Activated B cell treated with CpG ODN at 0.5 μM for 24 hours (primary cell): ENCODE measurements at places on chromosomes 4 and X. TPM values are rescaled to one million over a fixed set of nuclear protein-coding genes. Genes with fewer than 3 reads are reported as not detected.
A peak's percentile ranks its signal among the peaks of the same experiment; 100 is the strongest.

GRCh38 chrX:13253223-13253622 is 66.6 kb downstream of the ATXN3L start:
- H3K4me1 ChIP-seq = peaks cover 66% of the 10 kb centered on the region
- peak overlapping the region; percentile 74 for H3K27ac ChIP-seq
- H3K4me3 ChIP-seq = peak overlapping the region; percentile 35
- no peaks in the 10 kb centered on the region for H3K27me3 ChIP-seq
- no peaks in the 10 kb centered on the region for H3K36me3 ChIP-seq
- no peak for DNase-seq

- no peaks in the 10 kb centered on the region for H3K4me1 ChIP-seq
- H3K27me3 ChIP-seq = peaks cover 37% of the 10 kb centered on the region
- no peak overlapping the region for H3K4me3 ChIP-seq
- DNase-seq = no peak
Observed at GRCh38 chr4:6221851-6222760, 21.8 kb upstream of the JAKMIP1 start.

- H3K27ac ChIP-seq = peak overlapping the region; percentile 77
- no peak for DNase-seq
- H3K4me1 ChIP-seq = peaks cover 71% of the 10 kb centered on the region
- H3K27me3 ChIP-seq = no peaks in the 10 kb centered on the region
Observed at GRCh38 chr4:37988670-37989069, 28.5 kb downstream of the PTTG2 start.

DNA sequence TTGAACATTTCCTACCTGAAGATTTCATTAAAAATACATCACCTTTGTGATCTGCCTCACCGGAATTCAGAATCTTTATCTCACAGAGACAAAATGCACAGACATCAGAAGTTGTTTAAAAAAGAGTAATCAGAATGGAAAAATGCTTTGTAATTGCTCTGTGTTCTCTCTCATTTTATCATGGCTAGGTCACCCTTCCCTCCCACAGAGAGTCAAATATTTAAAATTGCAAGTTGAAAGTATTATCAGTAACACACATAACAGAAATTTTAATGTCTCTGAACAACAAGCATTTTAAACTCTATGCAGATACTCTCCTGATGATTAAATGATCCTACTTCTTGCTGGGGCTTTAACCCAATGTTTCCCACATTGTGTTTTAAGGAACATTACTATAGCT is 362.0 kb downstream of the CBLL2 start:
- H3K27ac ChIP-seq = no peak overlapping the region
- H3K27me3 ChIP-seq = peaks cover 1% of the 10 kb centered on the region
- no peaks in the 10 kb centered on the region for H3K36me3 ChIP-seq
- H3K4me3 ChIP-seq = no peak overlapping the region
- no peak for DNase-seq
- no peaks in the 10 kb centered on the region for H3K4me1 ChIP-seq

DNA sequence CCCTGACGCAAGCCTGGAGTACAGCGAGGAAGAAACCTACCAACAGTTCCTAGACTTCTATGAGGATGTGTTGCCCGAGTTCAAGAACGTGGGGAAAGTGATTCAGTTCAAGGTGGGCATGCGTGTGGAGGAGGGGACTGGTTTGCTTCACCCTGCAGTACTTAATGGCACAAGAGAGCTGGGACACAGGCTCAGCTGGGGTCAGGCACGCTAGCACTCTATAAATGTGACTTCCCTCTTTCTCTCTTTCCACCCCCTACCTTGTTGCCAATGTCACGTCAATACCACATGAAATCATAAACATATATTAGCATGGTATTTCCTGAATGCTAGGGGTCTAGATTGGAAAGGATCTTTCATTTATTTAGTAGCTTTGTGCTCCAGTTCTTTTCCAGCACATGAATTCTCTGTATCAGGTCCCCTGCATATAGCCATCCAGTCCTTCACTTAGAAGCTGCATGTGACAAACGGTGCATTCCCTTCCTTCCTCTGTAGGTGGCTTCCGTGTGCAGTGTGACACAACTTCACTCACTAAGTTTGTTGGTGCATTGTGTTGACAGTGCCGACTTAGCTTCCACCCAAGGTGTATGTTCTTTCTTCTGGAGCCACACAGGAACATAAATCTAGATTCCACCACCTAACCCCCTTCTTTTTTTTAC is 25.6 kb downstream of the ZRSR2 start:
- no peak overlapping the region for H3K27ac ChIP-seq
- no peak overlapping the region for H3K4me3 ChIP-seq
- no peaks in the 10 kb centered on the region for H3K4me1 ChIP-seq
- H3K36me3 ChIP-seq = peaks cover 66% of the 10 kb centered on the region

- H3K4me1 ChIP-seq = no peaks in the 10 kb centered on the region
- no peaks in the 10 kb centered on the region for H3K27me3 ChIP-seq
- H3K36me3 ChIP-seq = no peaks in the 10 kb centered on the region
- H3K27ac ChIP-seq = no peak overlapping the region
- no peak for DNase-seq
Observed at GRCh38 chr4:36944232-36944631, 300.3 kb upstream of the NWD2 start.

DNA sequence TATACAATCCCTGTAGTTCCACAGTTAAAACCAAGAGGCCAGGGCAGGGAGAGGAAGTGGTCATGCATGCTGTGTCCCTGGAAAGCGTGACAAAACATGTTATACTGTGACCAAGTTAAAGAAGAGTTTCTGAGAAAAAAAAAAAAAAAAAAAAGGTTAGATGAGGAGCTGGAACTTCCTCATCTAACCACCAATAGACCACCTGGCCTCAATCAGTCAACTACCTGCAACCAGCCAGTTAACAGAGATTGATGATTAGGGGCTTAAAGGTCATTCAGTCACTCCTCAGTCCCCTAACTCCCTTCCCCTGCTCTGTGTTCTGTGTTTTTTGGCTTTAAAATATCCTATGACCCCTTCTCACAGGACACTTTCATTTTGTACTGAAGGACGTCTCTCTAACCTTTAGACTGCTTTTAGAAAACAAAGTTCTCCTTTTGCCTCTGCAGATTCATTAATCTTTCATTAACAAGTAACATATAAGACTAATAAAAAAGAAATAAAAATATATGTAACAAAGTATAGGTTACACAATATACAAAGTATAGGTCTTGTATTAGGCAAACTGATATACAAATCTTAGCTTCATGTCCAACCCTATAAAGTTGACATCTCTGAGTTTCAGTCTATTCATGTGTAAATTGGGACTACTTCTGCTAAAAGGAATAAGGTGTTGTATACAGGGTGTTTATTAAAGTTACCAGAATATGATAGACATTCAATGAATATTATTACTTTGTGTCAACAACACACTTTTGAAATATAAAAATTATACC is 179.1 kb upstream of the NDST4 start:
- H3K27me3 ChIP-seq = no peaks in the 10 kb centered on the region
- no peaks in the 10 kb centered on the region for H3K4me1 ChIP-seq
- no peak for DNase-seq
- H3K4me3 ChIP-seq = no peak overlapping the region

GRCh38 chr4:28357990-28358389 is 1497.3 kb downstream of the STIM2 start:
- no peaks in the 10 kb centered on the region for H3K4me1 ChIP-seq
- no peaks in the 10 kb centered on the region for H3K27me3 ChIP-seq
- no peaks in the 10 kb centered on the region for H3K36me3 ChIP-seq
- H3K27ac ChIP-seq = no peak overlapping the region

The ARHGAP36 gene
- not detected in 2 replicates for total RNA-seq

DNA sequence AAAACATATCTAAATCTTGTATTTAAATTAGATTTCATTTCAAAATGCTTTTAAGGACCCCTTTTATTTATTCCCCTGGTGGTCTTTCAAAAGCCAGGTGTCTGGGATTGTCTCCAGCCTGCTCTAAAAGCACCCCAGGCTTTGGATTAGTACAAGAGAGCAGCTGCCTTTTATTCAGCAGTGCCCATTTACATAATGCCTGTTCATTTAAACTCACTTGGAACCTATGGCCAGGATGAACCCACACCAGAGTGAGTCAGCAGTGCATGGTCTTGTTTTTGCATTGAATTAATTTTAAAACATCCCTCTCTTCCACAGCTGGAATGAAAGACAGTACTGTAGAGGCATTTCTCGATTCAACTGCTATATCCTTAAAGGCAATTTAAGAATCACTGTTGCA is 64.1 kb upstream of the TENM3 start:
- no peaks in the 10 kb centered on the region for H3K36me3 ChIP-seq
- H3K4me3 ChIP-seq = no peak overlapping the region
- no peaks in the 10 kb centered on the region for H3K4me1 ChIP-seq
- no peak for DNase-seq
- H3K27ac ChIP-seq = no peak overlapping the region

- H3K27me3 ChIP-seq = no peaks in the 10 kb centered on the region
- peaks cover 47% of the 10 kb centered on the region for H3K4me1 ChIP-seq
- H3K4me3 ChIP-seq = peak overlapping the region; percentile 21
- DNase-seq = no peak
- H3K27ac ChIP-seq = peak overlapping the region; percentile 25
Observed at GRCh38 chr4:73603271-73603710, 16.9 kb downstream of the RASSF6 start.

DNA sequence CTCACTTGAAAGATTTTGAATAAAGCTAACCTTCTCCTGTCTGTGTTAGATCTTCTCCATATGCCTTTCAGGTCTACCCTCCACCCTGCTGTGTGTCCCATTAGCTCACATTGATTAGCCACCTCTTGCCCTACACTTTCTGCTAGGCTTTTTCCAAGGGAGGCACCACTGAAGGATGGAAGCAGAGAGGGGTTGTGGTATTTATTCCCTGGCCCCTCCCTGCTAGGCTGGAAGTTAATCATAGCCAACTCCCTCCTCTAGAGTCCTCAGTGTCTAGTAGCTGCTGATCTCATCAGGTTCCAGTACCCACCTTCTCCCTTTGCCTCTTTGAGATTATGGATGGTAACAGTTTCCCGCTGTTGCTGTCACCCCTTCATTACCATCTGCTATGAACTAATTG is 8.9 kb upstream of the SMIM43 start:
- no peaks in the 10 kb centered on the region for H3K4me1 ChIP-seq
- peaks cover 10% of the 10 kb centered on the region for H3K27me3 ChIP-seq
- no peaks in the 10 kb centered on the region for H3K36me3 ChIP-seq
- no peak for DNase-seq
- no peak overlapping the region for H3K4me3 ChIP-seq

The ITM2A gene
- 9.3 and 13.3 TPM in 2 replicates for total RNA-seq

- no peaks in the 10 kb centered on the region for H3K27me3 ChIP-seq
- no peak overlapping the region for H3K4me3 ChIP-seq
- H3K4me1 ChIP-seq = peaks cover 2% of the 10 kb centered on the region
- H3K27ac ChIP-seq = no peak overlapping the region
Observed at GRCh38 chrX:43108828-43109227, 330.9 kb upstream of the PPP1R2C start.
